Natural killer cell (primary cell): ENCODE measurements at places on chromosomes 5 and 9. TPM values are rescaled to one million over a fixed set of nuclear protein-coding genes. Genes with fewer than 3 reads are reported as not detected.

The DMRT2 gene
- not detected for total RNA-seq

The TXN gene
- total RNA-seq, result 27.2 TPM

The PCDHB4 gene
- not detected for total RNA-seq

The TMEM167A gene
- total RNA-seq, result 42.0 TPM

The IL13 gene
- 0.80 TPM for total RNA-seq

The PAEP gene
- not detected for total RNA-seq

The PCDHGA6 gene
- total RNA-seq, result 0.21 TPM
